CD4-positive, alpha-beta T cell treated with Interleukin-15 for 4 hours (primary cell): ENCODE measurements at places on chromosomes 5 and 9.

DNA sequence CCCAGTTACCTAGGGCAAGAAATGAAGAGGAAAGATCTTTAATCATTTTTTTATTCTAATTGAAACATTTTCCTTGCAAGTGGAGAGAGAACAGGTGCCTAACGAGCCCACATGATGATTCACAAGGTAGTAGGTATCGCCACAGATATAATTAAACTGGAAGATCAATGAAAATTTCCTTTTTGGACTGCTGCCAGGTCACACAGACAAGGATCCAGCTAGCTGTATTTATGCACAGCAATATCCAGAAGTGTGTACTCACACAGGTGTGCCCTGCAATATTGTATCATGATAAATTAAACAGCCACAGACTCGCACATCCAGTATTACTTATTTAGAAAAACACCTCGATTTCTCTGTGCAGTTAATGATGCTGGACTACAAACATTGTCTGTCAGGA is 294.0 kb upstream of the SMARCA2 start:
- no peak for DNase-seq

DNA sequence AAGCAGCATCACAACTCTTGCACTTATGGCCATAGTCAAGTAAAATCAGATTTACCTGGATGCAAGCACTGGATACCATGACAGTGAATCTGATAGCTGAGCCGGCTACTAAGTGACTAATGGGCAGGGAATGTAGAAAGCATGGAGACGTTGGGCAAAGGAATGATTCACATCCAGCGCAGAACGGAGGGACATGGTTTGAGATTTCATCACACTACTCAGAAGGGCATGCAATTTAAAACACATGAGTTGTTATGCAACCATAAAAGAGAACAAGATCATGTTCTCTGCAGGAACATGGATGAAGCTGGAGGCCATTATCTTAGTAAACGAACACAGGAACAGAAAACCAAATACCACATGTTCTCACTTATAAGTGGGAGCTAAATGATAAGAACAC is 169.1 kb upstream of the PIK3R1 start:
- DNase-seq: no peak

DNA sequence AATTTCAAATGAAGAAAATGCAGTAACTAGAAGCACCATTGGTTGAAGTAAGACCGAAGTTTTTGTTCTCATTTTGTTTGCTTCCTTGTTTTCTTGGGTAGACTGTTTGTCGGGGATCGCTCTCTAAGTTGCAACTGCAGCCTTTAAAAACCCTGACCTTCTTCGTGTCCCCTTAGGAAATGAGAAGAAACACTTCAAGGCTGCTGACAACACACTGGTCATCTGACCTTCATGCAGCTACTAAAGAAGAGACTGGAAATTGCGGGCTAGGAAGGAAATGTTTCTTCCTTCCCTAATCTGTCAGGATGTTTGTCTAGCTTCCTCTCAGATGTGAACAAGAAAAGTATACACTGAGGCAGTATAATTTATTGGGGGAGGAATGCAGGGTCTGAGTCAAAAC is 50.7 kb upstream of the CHSY3 start:
- no peak for DNase-seq

- DNase-seq: no peak
Observed at GRCh38 chr9:93903886-93904648, 51.1 kb downstream of the BARX1 start.

DNA sequence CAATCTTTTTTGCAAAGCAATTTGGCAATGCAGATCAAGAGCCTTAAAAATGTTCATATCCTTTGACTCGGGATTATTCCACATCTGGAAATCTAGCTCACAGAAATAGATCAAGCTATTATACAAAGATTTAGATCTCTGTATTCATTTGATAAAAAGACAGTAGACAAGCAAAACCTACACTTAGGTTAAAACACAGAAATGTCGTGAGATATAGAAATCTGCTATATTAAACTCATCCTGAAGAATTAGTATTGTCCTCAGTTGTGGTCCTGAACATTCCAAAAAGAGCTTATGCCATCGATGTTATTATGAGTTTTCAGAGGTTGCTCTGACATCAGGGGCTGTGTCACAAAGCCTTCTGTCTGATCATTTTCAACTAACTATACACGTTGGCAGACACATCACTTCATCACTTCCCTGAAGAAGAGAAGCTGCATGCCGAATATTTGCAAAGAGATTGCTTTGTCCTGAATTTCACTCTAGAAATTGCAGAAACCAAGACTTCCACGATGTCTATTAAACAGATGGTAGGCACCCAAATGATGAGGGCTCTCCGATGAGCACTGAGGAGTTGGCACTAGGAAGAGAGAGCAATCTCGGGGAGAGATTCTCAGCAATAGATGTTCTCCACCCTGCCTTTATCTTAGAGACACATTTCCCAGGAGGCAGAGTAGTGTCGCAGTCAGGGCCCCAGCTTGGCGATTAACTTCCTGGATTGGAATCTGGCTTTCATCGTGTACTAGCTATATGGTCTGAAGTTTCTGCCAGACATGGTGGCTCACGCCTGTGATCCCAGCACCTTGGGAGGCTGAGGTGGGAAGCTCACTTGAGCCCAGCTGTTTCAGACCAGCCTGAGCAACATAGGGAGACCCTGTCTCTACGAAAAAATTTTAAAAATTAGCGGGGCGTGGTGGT is 1.9 kb upstream of the UBTD2 start:
- no peak for DNase-seq

GRCh38 chr9:111144741-111145140 is 106.5 kb upstream of the LPAR1 start:
- DNase-seq: no peak

- no peak for DNase-seq
Observed at GRCh38 chr5:61167382-61167781, 5.1 kb upstream of the SMIM15 start.

DNA sequence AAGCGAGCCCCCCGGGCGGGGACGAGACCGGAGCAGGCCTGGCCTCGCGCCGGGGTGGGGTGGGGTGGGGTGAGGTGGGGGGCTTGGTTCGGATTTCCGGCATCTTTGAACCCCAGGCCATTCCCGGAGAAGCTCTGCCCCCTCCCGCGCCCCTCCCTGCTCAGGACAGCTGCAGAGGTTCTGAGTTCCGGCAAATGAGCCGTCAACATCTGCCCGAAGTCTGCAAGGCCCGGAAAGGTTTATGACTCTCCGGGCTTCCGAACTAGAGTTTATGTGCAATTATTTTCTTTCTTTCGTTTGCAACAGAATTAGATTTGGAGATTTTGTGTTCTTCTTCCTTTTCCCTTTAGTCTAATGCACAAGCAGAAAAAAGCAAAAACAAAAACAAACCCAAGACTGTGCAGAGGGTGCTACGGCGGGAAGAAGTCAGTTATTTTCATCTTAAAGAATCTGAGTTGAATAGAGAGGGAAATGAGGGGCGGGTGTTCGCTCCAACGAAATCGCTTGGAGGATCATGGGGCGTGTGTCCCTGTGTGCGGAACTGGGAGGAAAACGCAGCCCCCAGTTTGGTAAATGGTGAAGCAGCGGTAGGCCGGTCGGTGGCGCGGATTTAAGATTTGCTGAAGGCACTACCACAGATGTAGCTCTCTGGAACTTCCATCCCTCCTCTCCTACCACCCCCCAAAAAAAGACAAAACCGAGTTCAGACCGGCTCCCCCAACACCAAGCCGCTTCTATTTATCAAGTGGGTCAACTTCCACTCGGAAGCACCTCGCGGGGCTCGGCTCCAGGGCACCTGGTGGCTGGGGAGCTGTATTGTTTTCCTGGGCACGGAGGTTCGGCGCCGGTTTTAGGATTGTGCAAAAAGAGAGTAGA is 4.8 kb downstream of the LHX2 start:
- DNase-seq: no peak

DNA sequence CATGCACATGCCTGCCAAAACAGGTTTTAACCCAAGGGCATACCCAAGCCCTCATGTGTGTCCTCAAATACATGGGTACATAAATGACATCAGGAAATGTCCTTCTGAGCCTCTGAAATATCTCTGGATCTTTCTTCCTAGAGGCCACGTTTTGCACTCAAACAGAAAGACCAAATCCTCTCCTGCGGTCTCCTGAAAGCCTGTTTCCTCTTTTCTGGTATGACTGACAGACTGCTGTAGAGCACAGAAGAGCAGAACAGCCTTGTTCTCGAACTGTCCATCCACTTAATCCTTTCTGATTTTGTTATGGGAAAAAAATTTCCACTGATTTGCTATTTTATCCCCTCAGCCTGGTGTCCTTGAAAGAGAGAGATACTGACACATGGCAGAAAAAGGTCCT is 107.2 kb downstream of the ASTN2 start:
- no peak for DNase-seq
